Stimulated activated CD8-positive, alpha-beta memory T cell treated with anti-CD3 and anti-CD28 coated beads, Interleukin-7, amount 100 ng/mL, for 1 hour (primary cell): ENCODE measurements at places on chromosomes 1 and 21.
A peak's percentile ranks its signal among the peaks of the same experiment; 100 is the strongest.

GRCh38 chr21:16968436-16968835, 544.4 kb upstream of the CXADR start:
- DNase-seq, result no peak

DNA sequence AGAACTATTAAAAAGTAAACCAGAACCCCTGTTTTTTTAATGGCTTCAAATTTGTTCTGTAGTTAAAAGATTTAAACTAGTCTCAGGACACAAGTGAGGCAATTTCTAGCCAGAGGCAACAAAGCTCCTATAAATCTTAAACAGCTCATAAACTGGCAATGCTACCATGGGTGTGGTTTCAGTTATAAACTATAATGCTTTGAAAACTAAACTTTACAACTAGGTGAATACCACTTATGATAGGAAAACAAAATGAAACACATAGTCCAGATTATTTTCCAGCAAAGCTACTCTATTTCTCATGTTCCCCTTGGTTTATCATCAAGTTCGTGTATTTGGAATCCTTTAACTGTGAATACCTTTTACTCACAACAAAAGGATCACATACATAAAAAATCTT, 282.5 kb downstream of the VAV3 start:
- no peak for DNase-seq

GRCh38 chr21:39483917-39484316, 32.1 kb downstream of the SH3BGR start:
- no peak for DNase-seq

DNA sequence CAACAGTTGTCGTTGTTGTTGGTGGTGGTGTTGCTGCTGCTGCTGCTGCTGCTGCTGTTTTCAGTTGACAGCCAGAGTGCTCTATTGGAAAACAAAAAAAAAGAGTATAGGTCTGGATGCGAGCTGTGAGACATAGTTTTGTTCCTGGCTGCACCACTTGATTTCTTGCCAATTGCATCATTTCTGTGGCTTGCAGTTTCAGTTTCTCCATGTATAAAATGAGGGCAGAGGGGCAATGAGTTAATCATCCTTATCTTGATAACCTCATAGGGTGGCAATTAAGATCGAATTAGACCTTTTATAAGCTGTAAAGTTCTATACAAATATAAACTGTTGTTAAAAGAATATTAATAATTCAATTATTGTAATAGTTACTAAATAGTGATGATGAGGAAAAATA, 156.7 kb downstream of the DMRTA2 start:
- DNase-seq, result no peak

DNA sequence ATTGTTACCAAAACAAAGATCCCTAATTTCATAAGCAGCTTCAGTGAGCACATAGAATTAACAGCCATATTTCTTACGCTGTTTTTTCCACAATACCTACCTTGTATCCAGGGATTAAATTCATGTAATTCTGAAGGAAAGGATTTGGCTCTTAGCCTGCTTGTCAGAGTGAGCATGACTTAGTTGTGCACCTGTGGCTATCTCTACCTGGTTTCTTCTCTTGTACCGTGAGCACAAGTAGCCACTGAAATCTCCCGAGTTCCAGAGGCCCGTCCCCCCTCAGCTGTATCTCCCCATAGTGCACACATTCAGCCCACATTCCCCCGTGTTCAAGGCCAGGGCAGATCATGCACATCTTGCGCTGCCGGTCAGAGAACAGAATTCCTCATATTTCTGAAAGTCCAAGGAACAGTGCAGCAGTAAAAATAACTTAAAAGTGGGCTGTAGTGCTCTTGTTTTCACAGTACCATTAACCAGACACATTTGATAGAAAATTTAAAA, 2.3 kb downstream of the TENT5C start:
- DNase-seq, result no peak

DNA sequence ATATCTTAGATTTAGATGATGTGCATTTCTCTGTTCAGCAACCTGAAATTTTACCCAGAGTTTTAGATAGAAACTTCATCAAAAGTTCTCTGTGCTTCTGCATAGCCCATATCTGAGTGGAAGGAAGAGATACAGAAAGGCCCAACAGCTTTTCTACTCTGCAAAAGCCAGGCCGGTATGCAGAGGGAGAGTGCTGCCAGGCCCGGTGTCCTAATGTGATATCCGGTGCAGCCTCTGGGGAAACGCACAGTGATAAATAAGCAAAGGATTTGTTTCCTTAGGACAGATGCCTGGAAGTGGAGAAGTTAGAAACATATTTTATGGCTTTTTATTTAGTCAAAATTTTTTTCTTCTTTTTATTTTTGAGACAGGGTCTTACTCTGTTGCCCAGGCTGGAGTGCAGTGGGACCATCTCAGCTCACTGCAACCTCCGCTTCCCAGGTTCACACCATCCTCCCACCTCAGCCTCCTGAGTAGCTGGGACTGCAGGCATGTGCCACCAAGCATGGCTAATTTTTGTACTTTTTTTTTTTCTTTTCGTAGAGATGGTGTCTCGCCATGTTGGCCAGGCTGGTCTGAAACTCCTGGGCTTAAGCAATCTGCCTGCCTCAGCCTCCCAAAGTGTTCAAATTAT, 145.8 kb downstream of the PATJ start:
- DNase-seq, result no peak

- DNase-seq, result no peak
Observed at GRCh38 chr21:44903050-44903685, 17.5 kb downstream of the ITGB2 start.

DNA sequence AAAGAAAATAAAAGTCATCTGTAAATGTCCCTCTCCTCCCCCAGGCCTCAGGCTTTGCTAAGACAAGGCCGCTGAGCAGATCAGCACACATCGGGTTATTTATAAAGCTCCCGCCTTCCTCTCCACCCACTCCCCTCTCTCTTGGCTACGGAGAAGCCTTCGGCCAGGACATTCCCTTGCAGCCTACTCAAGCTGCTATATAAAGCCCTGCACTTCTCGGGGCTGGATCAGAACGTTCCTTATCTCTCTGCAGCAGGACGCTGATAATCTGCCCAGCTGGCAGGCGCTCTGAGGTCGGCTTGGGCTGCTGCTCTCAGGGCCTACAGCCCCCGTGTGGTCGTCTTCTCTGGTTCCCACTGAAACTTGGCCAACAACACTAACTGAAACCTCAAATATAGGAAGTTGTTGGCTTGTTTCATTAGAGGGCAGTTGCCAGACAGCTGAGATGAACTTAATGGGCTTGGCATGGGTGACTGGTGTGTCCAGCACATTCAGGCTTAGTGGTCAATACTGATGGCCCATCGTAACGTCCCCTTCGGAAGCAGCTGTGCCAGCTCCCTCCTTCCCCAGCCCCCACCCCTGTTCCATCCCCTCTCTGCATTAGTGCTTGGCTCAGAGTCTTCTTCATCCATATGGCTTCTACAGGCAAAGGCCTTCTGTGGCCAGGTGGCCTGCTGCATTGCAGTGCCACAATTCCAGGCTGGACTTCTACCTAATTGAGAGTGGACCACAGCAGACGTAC, 64.6 kb downstream of the IER5 start:
- DNase-seq, result no peak

DNA sequence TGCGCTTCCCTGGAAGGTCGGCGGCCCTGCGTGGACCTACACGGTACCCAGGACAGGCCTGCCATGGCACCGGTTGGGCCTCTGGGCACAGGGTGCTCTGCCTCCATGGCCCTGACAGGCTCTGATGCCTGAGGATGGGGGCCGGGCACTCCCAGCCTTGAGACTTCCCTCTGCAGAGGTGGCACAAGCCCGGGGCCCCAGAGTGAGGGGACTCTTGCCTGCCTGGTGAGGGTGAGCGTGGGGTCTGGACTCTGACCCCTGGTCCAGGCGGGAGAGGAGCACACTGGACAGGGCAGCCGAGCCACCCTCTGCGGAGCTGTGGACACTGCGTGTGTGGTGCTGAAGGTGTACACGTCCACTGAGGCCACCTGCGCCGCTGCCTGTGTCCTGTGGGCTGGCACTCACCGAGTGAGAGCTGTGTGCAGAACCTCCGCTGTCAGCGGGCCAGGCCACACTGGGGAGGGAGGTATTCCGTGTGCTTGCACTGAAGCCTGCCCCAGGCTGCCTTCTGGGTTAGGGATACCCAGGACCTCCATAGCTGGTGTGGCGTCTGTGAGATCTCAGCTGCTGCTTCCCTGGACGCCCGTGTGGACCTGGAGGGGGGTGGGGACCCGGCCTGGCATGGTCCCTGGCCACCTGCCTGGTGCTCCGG, 10.4 kb downstream of the SKI start:
- DNase-seq, result no peak

- no peak for DNase-seq
Observed at GRCh38 chr21:39348040-39348354, 891 bp downstream of the HMGN1 start.

- no peak for DNase-seq
Observed at GRCh38 chr1:241612533-241613477, 27.4 kb downstream of the CHML start.

- DNase-seq, result no peak
Observed at GRCh38 chr1:206538086-206538770, 30.9 kb downstream of the RASSF5 start.

- no peak for DNase-seq
Observed at GRCh38 chr21:46253610-46254124, 25.1 kb upstream of the LSS start.

GRCh38 chr1:179910934-179911333, 28.8 kb downstream of the TOR1AIP1 start:
- DNase-seq, result no peak

GRCh38 chr1:2415801-2416208, 3.4 kb upstream of the PEX10 start:
- DNase-seq, result no peak

- DNase-seq, result no peak
Observed at GRCh38 chr1:223291796-223292195, 72.2 kb downstream of the SUSD4 start.

DNA sequence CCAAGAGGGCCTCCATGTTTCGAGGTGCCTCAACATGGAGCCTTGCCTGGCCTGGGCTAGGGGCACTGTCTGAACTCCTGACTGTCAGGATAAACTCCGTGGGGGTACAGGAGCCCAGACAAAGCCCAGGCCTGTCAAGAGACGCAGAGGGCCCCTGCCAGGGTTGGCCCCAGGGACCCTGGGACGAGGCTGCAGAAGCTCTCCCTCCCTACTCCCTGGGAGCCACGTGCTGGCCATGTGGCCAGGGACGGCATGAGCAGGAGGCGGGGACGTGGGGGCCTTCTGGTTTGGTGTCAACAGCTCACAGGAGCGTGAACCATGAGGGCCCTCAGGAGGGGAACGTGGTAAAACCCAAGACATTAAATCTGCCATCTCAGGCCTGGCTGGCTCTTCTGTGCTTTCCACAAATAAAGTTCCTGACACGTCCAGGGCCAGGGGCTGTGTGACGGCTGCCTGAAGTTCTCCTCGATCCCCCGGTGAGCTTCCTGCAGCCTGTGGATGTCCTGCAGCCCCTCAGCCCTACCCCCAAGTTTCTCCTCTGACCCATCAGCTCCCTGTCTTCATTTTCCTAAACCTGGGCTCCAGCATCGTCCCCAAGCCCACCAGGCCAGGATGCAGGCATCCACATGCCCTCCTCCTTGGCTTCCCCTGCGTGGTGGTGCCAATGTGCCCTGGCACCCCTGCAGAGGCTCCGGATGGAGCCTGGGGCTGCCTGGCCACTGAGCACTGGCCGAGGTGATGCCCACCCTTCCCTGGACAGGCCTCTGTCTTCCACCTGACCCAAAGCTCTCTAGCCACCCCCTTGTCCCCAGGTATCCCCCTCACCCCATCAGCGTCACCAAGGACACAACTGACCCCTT, 12.8 kb upstream of the LRRC3 start:
- no peak for DNase-seq

DNA sequence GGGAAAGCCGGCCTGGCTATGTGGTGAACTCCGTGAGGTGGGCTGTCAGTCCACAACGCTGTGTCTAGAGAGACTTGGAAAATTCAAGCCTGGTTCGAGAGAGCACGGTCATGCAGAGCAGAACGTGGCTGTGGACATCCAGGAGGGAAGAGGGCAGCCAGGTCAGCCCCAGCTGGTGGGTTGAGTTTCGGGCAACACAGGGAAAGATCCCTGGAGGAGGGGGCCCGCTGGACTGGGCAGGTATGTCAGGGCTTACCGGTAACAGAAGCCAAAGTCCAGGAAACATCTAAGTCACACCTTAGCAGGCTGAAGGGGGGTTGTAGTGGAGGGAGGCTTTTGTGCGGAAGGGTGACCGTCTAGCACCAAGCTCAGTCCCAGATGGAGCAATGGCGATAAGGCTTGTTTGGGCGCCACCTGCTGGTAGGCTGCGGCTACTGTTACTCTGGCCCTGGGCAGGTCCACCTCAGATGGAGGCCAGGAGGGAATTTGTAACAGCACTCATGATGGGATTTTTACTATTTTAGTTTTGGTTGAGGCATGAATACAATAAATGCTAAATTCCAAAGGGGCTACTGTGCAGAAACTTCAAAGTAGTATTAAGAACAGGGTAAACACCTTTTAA, 143.3 kb upstream of the ZNF644 start:
- peak; percentile 30 for DNase-seq

DNA sequence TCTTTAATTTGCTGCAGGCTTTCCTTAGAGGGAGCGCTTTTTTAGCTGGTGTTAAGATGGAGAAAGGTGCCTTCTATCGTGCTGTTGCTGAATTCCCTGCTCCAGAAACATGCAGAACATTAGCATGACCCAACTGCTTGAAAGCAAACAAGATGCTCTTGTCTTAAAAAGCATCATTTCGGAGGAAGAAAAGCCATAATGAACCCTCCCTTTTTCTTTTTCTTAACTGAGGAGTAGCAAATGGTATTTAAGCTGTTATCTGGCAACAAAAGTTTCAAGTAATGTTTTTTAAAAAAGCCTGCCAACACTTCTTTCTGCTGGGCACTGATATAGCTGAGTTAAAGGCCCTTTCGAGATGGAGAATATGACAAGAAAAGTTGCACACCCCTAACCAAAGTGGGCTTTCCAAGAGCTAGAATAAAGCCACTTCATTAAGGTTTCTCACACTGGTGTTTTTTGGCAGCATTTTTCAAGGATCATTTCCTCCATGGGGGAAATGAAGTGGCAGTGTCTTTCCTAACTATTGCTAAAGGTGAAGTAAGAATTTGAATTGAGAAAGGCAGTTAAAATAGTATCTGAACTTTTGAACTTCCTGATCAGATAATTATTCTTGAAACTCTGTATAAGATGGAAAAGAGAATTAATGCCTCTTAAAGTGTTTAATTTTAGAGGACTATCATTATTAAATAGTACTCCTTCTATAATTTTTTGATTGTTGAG, 38.8 kb downstream of the ST6GALNAC5 start:
- no peak for DNase-seq

DNA sequence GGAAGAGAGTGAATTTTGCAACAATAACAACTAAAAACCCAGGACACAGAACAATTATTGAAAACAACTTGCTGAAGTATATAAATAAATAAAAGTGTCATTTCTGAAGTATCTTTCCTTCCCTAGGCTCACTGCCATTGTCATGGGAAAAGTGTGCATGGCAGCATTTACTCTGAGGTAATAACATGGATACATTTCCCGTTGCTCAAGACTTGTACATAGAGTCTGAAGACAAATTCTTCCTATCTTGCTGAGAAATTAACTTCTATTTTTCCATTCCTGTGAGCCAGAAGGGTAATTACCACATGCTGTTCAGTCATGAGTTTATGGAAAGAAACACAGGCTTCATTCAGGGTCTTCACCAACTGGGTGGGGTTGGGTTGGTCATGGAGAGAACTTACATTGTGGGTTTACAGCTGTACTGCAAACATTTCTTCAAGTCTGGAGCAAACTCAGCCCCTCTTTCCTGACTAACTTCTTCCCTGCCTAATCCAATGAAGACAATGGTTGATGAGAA, 32.2 kb downstream of the ST6GALNAC3 start:
- DNase-seq, result no peak
